ENCODE measurements at places on chromosomes 2 and 18.

DNA sequence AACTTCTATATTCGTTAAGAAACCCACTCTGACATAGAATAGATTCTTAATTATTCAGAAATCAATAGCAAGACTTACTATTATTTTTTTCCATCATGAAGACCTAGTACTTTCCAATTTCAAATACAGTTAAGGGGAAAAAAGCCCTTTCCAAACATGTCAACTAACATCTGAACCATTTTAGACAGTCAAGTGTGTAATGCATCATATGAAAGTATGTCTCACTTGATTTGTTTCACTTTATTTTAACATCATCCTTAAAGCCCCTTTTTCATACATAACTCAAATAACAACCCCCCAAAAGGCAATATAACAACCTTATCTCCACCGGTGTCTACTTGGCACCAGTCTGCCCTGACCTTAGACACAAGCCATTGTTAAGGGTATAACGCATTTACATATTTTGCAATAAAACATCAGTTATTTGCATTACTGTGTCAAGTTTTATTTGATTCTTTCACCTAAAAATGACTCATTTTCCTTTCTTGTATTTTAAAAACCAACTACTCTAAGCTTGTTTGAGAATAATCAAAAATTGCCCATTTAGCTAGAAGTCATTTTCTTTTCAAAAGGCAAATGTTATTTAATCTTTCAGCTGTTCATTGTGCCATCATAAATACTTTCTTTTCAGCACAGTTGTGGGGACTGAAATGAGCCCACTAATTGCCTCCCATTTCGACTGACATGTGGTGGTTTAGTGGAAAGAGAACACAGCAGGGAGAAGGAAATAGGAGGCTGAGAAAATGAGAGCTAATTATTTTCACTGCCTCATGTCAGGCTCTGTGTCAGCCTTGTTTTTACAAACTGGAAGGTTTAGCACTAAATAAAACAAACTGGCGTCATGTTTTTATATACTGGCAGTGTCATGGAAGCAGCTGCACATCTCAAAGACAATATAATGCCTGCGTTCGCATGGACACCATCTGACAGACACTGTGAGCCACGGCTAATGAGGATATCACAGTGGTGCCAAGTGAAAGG is 104.7 kb upstream of the CDCA7 start:
- DNase-seq: peak; percentile 83

- DNase-seq: no peak
Observed at GRCh38 chr2:43266711-43267111, 40.3 kb upstream of the ZFP36L2 start.

DNA sequence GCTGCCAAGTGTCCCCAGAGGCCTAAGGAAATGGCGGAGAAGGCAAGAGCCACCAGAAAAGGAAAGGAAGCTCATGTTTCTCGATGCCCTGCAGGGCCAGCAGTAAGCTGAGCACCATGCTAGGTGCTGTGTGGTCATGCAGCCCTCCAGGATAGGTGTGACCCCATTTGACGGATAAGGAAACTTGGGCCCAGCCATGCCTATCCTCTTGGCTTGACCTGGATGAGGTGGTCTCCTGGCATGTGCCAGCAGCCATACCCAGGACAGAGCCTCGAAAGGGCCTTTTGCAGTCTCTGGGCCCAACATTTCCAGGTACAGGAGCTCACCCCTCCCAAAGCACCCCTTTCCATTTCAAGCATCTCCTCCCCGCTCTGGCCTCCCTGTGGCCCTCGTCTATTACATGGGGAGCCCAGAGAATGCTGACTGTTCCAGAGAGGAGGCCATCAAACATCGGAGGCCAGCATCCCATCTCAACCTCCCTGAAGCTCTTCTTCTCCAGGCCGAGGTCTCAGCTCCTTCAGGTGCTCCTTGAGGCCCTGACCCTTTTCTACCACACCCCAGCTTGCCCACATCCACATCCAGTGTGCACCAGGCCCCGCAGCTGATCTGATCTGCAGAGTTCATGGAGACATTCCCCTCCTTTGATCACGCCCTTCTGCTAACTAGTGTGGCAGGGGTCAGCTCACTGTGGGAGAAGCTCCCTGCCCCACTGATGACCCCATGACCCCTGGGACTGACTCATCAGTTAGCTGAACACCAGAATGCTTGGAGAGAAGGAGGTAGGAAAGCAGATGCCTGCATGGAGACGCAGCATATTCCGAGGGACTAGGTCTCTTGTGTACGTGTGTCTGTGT is 208.4 kb downstream of the TNS1 start:
- no peak for DNase-seq

DNA sequence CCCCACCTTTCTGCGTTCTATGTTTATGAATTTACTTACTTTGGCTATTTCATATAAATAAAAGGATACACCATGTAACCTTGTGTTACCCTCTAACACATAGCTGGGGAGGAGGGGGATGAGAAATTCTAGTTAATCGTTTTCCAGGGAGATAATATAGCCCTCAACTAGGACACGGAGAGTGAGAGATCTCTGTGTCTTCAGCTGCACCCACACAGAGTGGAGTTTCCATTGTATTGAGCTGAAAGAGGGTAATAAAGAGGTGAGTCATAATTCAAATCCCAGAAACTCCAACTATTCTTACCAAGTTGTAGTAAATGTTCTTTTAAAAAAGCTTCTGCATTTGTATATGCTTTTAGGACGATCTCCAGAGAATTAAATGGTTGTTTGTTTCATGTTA is 110.1 kb upstream of the SULT1C3 start:
- DNase-seq: no peak

All from NCI-H1092 (cell line).